NCI-H1436 treated with DMSO at 0.1 percent for 48 hours (cell line): ENCODE measurements at places on chromosomes 11 and 22.
A peak's percentile ranks its signal among the peaks of the same experiment; 100 is the strongest.

GRCh38 chr22:50526834-50527801 is 1.7 kb upstream of the SCO2 start:
- no peak for DNase-seq

DNA sequence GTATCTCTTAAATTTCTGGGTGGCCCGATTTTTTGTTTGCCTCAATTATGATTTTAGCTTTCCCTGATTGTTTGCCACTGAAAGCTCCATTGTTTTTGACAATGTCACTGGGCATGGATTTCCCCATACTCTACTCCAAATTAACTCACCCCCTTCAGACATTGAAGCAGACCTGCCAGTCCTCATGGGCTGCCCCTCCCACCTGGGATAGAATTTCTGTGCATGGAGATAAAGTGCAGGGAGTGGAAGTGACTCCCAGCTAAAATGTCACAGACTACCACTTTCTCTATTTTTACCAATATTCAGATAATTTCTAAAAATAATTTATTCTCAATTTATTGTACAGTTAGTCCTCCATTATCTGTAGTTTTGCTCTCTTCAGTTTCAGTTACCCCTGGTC is 79.1 kb upstream of the CLPB start:
- no peak for DNase-seq

GRCh38 chr22:17875156-17875555 is 100.9 kb upstream of the BID start:
- no peak for DNase-seq

DNA sequence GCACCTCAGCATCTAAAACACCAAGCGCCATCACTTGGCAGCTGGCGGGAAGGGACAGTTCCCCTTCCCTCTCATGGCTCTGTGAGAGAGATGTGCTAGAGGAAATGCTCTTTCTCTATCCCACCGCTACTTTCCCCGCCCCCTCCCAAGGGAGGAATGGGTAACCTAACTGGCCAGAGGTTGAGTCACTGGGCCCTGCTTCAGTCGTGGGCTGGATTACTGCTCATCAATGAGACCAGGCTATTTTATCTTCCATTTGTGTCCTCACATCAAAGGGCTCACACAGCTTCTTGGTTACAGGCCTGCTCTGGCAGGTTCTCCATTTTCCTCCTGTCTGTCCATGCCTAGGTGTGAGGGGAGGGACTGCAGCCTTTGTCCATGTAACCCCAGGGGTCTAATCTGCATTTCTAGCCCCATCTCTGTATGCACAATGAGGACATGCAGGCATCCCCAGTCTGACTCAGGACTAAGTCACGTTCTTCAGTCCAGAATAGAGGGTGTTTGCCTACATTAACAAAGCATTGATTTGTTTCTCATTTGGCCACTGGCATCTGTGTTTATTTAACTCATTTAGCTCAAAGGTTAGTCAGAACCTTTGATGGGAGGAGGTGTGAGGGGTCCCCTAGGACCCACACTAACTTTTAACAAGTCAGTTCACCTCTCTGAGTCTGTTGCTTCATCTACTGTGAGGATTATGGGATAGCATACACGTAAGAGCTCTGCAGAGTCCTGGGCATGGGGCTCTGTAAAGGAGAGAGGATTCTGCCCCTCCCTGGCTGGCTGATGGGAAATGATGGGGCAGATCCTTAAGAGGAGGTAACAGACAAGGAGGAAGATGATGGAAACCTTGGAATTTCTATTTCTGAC is 99.1 kb downstream of the XRRA1 start:
- no peak for DNase-seq

GRCh38 chr22:47850644-47851151 is 1088.2 kb downstream of the TBC1D22A start:
- DNase-seq, result no peak

DNA sequence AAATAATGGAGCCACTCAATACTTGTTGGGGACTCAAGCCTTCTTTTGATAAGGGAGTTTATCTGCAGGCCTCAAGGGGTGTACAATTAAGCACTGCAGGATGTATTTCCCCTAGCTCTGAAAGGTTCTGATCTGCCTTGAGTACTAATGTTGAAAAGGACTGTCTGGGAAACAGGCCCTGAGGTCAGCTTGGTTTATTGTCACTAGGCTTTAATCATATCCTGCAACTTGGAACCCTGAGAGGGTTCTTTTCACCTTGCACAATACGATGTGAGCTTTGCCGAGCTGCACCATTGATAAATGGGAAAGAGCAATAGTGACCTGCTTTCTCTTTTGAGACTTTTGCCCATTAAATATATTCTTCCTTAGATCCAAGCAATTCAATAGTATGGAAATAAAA is 31.6 kb upstream of the HORMAD2 start:
- no peak for DNase-seq

DNA sequence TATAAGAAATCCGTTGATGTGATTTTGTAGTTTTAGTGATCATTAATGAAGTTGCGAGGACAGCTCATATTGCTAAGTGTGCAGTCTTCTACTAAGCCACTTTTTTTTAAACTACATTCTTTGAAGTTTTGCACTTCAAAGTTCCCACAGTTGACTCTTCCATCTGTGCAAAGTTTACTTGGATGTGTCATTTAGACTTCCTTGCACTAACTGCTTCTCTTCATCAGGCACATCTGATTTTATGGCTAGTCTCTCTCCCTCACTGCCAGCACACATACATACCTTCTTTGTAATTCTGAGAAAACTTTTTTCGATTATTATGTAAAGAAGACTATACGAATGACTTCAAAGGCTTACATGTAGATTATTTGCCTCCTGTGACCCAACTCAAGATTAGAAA is 250.0 kb downstream of the DYNC2H1 start:
- no peak for DNase-seq

- DNase-seq, result no peak
Measured at GRCh38 chr11:13291800-13292199, 14.2 kb downstream of the BMAL1 start.

DNA sequence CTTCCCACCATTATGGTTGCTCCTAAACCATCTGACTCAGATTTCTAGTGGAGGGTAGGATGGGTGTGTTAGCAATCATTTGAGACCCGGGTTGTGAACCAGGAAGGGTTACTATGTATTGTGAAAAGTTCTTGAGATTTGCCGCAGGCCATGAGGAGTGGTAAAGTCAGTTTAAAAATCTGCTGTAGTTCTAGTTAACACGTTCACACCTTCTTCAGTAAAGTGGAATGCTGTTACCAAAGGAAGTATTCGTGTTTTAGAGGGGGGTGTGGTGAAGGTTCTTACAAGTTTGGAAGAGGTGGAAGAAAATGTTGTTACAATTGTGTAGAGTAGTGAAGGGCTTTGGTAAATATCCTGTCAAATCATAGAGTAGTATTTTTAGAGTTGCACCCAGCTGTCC is 2.6 kb downstream of the MTMR3 start:
- no peak for DNase-seq

GRCh38 chr11:72085621-72086351 is 5.1 kb downstream of the LRRC51 start:
- DNase-seq, result no peak

GRCh38 chr11:67504005-67504949 is 886 bp downstream of the PITPNM1 start:
- DNase-seq, result no peak

DNA sequence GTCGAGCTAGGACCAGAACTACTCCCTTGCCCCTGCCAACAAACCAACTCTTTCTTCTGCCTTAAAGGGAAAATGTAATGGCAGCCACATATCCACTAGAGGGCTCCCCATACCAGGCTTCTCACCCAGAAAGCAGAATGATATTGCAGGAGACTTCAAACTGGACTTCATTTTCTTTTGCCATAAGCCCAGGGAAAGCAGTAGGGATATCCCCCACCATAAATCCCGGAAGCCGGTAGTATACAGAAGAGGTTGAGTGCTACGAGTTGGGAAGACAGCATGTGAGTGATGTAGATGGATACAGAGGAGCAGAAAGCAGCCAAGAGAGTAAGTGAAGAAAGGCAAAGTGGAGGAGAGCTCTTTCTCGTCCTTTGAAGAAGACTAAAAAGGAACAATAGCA is 12.1 kb downstream of the PLAAT5 start:
- peak; percentile 31 for DNase-seq

- DNase-seq, result no peak
Measured at GRCh38 chr11:130655300-130655699, 206.9 kb downstream of the ADAMTS15 start.

GRCh38 chr11:69377953-69378302 is 84.0 kb downstream of the MYEOV start:
- no peak for DNase-seq

- DNase-seq, result no peak
Measured at GRCh38 chr11:92702037-92702804, 267.2 kb upstream of the MTNR1B start.

GRCh38 chr11:32597921-32598320 is 14.3 kb downstream of the EIF3M start:
- no peak for DNase-seq

DNA sequence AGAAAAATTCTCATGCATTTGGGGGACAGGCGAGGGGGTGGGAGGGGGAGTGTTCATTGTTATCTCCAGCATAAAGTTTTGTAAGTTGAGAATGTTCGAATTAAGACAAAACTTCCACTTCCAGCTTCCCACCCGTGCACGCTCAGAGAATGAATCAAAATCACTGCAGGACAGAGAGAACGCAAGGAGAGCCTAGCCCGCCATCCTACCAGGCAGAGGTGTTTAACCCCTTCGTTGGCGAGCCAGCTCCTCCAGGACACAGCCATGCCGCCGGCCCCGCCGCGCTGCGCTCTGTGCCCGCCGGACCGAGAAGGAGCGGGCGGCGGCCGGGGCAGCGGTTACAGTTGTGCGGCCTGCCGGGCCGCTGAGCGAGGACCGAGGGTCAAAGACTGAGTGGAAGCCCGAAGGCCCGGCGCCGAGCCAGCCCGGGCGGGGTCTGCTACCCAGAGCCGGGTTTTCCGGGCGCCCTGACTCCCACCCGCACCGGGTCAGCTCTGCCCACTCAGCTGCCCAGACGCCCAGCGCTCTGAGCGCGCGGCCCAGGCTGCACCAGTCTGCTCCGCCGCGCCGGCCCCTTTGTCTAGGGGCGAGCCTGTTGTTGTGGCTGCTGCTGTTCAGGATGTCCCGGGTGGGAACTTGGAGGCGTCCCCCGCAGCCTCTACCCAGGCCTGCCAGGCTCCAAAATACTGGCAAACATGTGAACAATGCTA is at the start of gene NOX4:
Gene NOX4 (minus strand): TSS at position 395 of the 710 bp plus-strand sequence. CDS start 129 bp downstream, at position 266.
- no peak for DNase-seq

DNA sequence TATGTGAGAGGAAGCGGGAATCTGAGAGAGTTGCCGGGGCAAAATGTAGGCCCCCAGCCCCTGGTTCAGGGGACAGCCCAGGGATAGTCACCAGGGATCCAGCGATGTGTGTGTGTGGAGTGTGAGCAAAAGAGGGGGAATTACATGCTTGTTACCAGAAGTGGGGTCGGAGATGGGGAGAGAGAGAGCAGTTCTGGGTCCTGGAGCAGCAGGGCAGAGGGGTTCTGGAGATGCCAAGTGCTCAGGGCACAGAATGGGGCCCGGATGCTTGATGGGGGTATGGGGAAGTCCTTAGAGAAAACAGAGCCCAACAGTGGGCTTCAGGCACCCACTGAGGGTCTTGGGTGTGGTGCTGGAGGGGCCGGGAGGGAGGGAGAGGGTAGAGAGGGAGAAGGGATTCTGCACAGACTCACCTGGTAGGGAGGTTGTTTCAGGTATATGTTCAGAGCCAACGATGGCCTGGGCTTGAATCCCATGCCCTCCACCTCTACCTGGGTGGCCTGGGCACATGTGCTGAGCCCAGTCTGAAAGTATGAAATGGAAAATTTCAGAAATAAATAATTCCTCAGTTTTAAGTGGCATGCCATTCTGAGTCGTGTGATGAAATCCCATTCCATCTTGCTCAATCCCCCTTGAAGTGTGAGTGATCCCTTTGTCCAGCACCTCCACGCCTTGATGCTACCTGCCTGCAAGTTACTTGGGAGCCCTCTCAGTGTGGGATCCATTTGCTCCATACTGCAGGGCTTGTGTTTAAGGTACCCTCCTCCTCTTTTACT is 12.4 kb downstream of the SMIM38 start:
- DNase-seq, result no peak

GRCh38 chr11:69699213-69699612 is 4.6 kb downstream of the FGF19 start:
- DNase-seq, result no peak

- no peak for DNase-seq
Measured at GRCh38 chr11:1516273-1517067, 29.9 kb upstream of the MOB2 start.

- no peak for DNase-seq
Measured at GRCh38 chr22:37021710-37022482, 2.4 kb downstream of the MPST start.

DNA sequence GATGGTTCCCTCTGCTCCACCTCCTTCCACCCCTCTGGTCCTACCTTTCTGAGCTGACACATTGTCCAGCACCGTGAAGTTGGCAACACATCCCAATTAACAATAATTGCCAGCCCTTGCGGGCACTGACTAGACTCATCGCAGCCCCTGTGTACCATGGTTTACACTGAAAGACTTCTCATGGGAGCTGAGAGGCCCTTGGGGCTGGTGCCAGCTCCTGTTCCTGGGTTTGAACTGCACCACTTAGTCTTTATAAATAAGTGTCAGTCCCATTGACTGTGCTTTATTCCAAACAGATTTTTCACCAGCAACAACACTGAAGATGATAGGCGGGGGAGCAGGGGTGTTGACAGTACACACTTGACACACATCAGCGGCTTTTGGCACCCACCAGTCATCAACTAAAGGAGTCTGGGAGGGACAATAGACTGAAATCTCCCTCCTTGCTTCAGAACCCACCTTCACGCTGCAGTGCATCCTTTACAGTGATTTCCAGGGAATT is 447.3 kb downstream of the NTM start:
- no peak for DNase-seq

GRCh38 chr11:129061492-129062230 is 119.0 kb upstream of the TP53AIP1 start:
- DNase-seq, result no peak

- DNase-seq, result no peak
Measured at GRCh38 chr11:71502026-71502425, 25.0 kb upstream of the KRTAP5-7 start.

DNA sequence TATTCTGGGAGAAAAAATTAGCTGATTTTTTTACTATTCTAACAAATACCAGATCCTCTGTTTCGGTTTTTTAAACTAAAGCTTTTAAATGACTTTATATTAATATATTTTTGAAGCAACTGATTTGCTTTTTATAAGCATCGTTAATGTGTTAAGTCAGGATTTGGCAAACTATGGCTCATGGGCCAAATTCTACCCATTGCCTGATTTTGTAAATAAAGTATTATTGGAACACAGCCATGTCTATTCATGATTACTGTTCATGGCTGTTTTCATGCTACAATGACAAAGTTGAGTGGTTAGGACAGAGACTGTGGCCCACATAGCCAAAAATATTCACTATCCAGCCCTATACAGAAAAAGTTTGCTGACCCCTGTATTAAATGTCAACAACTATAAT is 29.6 kb downstream of the BTBD10 start:
- DNase-seq, result no peak

GRCh38 chr22:19287889-19288288 is 3.6 kb downstream of the CLTCL1 start:
- no peak for DNase-seq

DNA sequence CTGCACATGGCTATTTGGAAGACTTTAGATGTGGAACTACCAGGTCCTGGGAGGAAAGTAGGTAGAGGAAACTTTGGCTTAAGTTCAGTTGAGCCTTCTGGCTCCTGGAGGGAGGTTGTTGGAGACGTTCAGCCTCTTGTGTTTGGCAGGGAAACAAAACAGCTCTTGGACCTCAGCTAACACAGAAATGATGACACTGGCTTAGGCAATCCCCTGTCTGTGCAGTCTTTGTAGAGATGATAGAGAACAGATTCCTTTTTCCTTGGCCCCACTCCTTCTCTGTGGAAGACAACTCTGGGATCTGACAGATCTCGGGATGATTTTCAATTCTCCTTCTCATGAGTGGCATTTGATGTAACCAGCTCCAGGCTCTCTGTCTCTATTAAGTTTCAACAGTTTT is 428.5 kb downstream of the TMEM135 start:
- no peak for DNase-seq
